Activated T-cell treated with anti-CD3 and anti-CD28 coated beads for 24 hours (primary cell): ENCODE measurements at places on chromosomes 7 and 10.

DNA sequence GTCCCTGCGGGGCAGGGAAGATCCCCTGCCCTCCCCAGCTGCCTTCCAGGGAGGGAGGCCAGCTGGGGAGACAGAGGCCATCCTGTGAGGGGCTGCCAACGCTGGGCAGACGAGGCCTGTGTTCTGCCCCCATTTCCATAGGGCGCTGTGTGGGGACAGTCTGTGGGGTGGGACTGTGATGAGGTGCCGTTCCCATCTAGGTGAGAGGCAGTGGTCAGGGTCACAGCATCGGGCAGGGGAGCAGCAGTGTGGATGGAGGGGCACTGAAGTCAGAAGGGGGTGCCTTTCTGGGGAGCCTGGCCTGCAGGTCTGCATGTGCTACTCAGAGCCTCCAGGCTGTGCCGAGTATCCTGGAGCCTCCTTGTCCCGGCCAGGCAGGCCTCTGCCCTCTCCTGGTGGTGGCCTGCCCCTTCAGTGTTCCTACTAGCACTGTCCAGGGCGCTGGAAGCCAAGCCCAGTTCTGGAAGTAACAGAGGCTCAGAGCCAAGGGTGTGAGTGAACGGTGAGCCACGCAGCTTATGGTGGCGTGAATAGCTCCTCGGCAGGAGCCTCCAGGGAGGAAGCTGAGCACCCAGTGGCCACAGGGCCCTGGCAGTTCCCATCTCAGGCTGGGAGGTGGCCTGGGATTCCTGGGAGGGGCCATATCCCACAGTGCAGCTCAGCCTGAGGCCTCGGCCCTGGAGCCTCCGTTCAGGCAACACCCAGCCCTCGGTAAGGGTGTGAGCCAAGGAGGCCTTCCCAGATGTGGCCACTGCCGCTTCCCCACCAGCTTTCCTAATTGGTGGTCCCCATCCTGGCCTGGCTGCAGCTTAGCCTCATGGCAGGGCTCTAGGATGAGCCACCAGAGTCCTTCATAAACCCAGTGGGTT, 23.3 kb upstream of the CSGALNACT2 start:
- DNase-seq, result no peak

DNA sequence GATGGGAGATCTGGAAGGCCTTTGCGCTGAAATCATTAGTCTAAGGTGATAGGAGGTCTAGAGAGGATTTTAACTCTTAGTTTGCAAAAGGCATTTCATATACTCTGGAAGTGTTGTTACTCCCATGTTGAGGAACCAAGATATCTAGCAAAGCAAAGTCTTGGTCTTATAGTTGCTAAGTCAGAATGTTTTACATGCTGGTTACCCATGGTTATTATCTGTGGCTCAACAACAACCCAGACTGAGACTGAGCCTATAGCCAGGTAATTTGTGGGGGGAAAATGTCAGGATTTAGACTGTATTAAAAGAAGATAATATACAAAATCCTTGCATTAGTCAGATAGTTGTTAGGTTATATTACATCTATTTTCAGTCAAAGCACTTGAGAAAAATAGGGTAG, 50.9 kb downstream of the LSMEM1 start:
- DNase-seq, result no peak

GRCh38 chr7:157903710-157904109, 566.9 kb downstream of the DNAJB6 start:
- no peak for DNase-seq

- DNase-seq, result no peak
Measured at GRCh38 chr7:70630818-70631457, 501.0 kb upstream of the GALNT17 start.

DNA sequence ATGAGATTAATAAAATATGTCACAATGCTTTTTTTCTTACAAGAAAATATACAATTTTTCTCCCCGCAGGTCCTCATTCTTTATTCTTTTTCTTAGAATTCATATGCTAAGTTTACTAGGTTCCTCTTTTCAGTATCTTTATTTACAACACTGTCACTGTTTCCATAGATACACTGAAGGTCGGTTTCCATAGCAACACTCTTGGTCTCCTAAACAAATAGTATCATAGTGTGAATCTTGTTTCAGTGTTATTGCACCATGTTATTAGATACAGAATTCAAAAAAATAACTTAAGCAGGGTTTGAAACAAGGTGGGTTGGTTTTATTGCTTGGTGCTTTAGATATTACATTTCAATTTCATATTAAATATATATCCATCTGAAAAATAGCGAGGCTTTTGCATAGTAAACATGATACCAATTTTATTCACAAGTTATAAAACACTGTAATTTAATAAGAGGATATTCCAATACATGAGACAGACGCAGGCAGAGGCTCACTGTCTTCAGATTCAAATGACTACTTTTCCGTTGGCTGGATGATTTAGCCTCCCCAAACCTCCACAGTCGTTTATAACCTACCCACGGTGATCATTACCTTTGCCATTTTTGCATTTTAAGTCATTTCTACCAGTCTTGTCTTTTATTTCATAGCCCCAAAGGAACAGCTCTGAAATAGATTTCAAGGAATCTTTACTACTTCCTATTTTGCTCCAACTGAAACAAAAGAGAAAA, 88.9 kb upstream of the KLF6 start:
- DNase-seq, result no peak

GRCh38 chr7:2654059-2654458, 22.3 kb downstream of the TTYH3 start:
- no peak for DNase-seq

- no peak for DNase-seq
Measured at GRCh38 chr10:24434961-24435360, 226.0 kb downstream of the KIAA1217 start.

GRCh38 chr7:133751079-133751478, 376.1 kb upstream of the LRGUK start:
- no peak for DNase-seq

DNA sequence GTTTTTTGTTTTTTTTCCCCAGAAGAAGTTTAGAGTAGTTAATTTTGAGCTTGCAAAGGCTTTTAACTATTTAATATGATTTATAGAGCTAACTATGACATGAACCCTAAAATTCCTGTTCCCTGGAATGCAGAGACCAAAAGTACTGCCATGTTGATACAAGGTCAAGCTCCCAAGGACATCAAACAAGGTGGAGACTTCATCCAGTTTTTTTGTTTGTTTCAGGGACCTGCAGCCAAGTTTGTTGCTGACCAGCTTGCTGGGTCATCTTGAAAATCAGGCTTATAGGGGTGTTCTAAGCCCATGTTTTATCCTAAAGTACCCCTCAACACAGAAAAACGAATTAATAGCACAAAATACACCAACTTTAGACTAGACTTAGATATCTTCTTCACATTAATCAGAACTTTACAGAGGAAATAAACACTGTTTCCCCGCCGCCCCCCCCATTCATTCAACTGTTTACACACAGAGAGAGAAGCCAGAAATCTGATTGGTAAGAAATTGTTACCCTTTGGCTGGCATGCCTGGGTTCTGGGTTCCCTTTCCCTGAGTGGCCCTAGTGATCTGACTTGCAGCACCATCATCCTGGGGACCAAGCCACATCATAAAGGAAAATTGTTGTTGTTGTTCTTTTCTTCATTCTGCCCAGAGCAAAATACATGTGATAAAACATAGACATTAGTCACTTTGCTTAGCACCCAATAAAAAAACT, 860.5 kb downstream of the CCSER2 start:
- DNase-seq, result no peak

- no peak for DNase-seq
Measured at GRCh38 chr10:102804382-102805055, 32.7 kb downstream of the CYP17A1 start.

- DNase-seq, result no peak
Measured at GRCh38 chr7:5172196-5172775, 17.7 kb upstream of the WIPI2 start.

- no peak for DNase-seq
Measured at GRCh38 chr7:158209435-158209834, 378.2 kb downstream of the PTPRN2 start.

DNA sequence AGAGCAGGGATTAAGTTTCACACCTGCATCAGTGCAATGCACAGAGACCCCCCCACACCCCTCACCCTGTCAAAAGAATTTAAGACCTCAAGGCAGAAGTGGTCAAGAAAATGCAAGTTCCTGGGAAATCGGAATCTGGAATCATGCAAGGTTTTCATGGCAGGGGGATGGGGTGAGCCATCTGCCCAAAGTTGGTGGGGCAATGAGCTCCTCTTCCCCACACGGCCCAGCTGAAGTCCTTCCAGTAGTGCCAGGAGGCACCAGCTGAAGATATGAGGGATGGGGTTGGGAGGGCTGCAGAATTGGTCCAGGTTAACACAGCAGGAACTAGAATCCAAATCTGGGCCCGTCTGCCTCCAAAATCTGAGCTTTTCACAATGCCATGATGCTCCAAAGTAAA, 25.0 kb upstream of the TMEM273 start:
- DNase-seq, result no peak

GRCh38 chr10:51311228-51311627, 236.9 kb downstream of the PRKG1 start:
- DNase-seq, result no peak

- DNase-seq, result no peak
Measured at GRCh38 chr10:22478555-22479334, 133.4 kb downstream of the SPAG6 start.

DNA sequence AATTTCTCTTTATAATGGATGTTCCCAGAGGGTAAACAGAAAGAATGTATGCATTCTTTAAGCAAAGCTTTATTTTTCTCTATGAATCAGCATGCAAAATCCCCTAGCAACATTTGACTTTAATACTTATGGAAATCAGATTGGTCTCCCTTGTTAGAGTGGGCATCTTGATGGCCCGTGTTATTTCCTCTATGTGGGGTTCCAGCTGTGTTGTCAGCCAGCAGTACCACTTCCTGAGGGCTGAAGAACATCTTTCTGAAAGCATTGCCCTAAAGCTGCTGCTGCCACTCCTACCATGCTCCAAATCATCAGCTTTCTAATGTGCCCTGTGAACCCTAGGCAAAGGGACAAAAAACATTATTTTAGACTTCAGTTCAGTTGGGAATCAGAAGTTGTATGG, 70.4 kb upstream of the HECTD2 start:
- DNase-seq, result no peak

GRCh38 chr10:3765146-3765545, 19.9 kb downstream of the KLF6 start:
- no peak for DNase-seq

DNA sequence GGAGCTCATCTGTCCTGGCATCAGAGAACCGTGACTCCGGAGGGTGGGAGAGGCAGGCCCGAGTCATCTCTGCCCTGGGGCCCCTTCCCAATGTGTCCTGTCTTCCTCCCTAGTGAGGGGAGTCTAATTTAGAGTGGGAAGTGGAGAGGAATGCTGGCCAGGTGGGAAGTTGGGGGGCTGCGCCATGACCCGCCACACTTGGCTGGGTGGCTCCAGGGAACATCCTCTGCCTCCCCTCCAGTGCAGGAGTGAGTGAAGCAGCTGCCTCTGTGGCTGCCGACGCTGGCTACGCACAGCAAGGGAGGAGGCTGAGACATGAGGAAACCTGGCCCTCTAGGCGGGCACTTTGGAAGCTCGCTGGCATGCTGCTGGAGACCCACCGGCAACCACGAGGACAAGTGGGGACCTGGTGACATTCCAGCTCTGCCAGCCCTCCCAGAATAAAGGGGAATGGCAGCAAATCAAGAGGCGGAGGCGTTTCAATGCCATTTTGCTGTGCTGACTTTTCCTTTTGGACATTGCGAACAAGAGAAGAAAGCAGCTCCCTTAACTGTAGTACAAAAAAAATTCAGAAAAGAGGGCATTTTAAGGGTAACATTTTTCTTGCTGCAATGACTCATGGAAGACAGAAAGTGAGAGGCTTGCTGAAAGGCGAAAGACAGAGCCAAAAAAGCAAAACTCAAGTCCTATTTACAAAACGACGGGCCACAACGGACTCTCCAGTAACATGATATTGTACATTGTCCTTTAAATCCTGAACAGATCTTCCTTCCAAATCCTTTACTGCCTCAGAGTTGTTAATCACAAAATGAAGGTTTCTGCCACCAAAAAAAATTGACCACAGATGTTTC, 121.2 kb upstream of the PITRM1 start:
- DNase-seq, result no peak

- DNase-seq, result no peak
Measured at GRCh38 chr7:99210265-99210970, 2.5 kb upstream of the KPNA7 start.

GRCh38 chr7:131500357-131500756, 56.1 kb downstream of the PODXL start:
- DNase-seq, result no peak

GRCh38 chr7:81135324-81135723, 216.5 kb upstream of the SEMA3C start:
- no peak for DNase-seq
